ENCODE measurements at places on chromosomes 13 and 19.

DNA sequence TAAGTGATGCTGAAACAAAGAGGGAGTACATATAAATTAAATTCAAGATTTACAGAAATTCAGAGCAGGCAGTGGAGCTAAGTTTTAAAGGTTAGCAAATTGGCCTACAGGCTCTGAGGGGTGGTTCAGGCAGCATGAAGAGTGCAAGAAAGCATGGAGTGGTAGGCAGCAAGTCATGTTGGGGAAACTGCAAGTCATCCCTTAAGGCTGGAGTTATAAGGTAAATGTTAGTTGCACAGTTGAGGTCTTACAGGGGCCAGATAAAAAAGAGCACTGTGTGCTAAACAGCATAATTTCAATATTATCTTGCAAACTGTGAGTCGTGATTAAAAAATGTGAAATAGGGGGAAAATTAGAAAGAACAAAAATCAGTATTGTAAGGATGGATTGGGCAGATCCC is 106.2 kb downstream of the VWA8 start:
- no peak for DNase-seq

DNA sequence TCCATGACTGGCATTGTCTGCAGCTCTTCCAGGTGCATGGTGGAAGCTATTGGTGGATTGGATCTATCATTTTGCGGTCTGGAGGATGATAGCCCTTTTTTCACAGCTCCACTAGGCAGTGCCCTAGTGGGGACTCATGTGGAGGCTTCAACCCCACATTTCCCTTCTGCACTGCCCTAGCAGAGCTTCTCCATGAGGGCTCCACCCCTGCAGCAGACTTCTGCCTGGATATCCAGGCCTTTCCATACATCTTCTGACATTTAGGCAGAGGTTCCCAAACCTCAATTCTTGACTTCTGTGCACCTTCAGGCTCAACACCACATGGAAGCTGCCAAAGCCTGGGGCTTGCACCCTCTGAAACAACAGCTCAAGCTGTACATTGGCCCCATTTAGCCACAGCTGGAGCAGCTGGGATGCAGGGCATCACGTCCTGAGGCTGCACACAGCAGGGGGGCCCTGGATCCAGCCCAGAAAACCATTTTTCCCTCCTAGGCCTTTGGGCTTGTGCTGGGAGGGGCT is 800.2 kb upstream of the MIR17HG start:
- DNase-seq = no peak

DNA sequence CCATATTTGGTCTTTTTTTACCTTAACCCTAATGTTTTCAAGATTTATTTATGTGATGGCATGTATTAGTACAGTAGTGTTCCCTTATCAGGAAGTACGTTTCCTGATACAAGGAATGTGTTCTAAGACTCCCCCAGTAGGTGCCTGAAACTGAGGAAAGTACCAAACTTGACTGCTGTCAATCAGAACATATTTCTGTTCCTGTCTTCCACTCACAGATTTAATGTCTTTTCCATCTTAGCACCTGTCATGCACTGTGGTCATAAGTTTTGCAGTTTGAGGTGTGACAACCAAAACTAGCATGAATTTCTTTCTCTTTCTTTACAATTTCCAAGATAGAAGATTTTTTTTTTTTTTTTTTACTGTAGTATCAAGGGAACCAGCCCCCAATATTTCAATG is 62.9 kb downstream of the LMO7 start:
- DNase-seq = no peak

GRCh38 chr13:102779436-102780159 is 6.0 kb upstream of the TEX30 start:
- DNase-seq = peak; percentile 51

DNA sequence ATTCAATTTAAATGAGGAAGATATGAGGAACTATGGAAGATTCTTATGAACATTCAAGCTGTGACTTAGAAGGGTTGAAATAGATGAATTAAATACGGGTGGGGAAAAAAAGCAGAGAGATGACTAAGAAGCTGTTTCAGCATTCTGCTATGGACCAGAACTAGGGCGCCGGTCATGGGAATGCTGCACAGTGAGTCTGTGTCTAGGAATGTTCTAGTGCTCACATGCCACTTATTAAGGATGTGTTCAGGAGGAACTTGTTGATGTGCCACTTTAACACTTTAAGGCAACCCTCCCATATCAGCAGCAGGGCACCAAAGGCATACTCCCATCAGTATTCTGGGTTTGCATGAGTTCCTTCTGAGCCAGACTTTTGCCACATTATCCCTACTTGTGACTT is 152.1 kb downstream of the POSTN start:
- no peak for DNase-seq

DNA sequence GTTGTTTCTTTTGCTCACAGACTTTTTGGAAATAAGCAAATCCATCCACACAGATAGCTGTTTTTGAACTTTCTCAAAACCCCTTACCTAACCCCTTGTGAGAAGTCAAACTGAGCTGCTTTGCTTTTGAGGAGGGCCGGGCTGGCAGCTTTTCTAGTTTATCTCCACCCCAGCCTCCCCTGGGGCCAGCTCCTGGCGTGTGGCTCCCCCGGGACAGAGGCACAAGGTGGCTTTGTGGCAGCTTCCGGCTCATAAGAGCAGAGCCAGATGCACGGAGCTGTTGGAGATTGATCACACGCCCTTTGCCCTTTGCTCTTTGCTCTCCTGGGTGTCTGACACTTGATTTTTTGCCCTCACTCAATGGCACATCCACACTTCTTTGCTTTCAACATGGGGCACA is 24.9 kb upstream of the RNF113B start:
- no peak for DNase-seq

DNA sequence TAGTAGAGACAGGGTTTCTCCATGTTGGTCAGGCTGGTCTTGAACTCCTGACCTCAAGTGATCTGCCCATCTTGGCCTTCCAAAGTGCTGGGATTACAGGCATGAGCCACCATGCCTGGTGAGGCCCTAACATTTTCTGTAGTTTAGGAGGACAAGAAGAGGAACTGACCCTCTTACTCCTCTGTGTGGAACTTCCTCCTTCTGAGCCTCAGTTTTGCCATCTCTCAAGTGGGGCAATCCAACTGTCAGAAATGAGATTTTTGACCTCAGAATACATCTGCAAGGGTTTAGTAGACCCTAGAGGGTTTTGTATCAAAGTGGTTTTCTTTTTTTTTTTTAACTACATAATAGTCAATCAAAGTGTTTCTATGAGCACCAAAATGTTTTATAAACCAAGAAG is 2.4 kb downstream of the DKKL1 start:
- no peak for DNase-seq

GRCh38 chr13:96821381-96821780 is 172.9 kb downstream of the OXGR1 start:
- DNase-seq = no peak

- DNase-seq = no peak
Observed at GRCh38 chr19:30406220-30407067, 34.3 kb downstream of the ZNF536 start.

DNA sequence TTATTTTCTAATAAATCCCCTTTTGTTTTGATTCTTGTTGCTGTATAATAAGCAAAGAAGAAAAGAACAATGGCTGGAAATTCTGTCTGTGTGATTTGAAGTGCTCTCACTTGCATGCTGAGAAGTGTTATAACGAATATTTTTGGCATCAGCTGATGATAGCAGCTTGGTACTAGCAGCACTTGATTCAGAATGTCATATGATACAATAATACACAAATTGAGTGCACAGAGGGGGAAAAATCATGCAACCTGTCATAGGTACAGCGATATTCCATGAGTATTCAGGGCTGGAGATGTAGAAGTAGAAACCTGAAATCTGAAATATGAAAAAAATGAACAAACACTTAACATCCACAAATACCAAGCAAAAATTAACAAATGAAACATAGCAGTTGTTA is 108.1 kb downstream of the FGF14 start:
- no peak for DNase-seq

DNA sequence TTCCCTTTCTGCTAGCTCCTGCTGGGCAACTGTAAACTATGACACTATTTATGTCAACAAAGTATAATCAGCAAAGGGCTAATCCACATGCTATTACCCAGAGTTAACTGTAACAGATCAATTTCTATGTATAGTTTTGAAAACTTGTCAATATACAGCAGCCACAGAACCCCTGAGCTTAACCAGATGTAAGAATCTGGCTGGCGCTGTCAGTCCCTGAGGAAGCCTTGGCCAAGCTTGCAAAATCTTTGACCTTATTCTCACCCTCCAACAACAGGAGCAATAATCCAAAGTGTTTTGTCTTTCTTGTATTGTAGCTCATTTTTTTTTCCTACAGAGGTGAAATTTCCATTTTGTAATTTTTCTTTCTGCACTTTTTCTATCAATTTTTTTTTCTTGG is 1230.1 kb upstream of the SLC10A2 start:
- no peak for DNase-seq

GRCh38 chr19:9565900-9566705 is 18.2 kb downstream of the ZNF121 start:
- DNase-seq = no peak

GRCh38 chr13:40271271-40271885 is 395.1 kb downstream of the FOXO1 start:
- DNase-seq = peak; percentile 7

DNA sequence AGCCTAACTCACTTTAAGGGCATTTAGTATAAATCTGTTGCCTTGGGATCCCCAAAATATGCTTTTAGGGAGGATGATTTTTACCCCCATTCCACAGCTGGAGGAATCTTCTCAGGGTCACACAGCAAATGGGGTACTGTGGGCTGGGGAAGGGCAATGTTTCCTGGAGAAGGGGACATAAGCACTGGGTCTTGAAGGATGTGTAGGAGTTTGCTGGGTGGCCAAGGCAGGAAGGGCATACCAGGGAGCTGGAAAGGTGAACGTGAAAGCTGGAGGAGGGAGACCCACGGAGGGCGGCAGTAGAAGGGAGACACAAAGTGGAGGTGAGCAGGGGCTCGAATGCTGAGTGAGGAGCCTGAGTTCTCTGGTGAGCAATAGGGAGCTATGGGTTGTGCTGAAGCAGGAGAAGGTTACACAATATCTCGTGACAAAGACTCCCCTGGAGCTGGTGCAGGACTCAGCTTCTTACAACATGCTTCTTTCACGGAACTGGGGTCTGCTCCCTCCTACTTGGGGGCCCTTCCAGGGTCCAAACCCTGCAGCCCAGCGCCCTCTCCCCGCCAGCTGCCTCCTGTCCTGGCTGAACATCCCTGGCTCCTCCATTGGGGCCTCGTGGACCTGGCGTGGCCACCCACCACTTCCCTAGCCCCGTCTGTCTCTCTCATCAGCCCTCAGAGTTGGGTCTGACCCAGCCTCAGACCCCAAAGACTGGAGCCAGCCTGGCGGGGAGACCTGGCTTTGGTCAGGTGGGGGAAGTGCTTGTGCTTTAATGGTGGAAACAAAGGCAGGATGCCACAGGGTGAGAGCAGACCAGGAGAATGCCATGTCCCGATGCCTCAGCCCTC is 11.1 kb downstream of the CILP2 start:
- DNase-seq = no peak

GRCh38 chr13:80011448-80012212 is 329.3 kb downstream of the SPRY2 start:
- DNase-seq = no peak

GRCh38 chr19:30403203-30403985 is 31.2 kb downstream of the ZNF536 start:
- no peak for DNase-seq

DNA sequence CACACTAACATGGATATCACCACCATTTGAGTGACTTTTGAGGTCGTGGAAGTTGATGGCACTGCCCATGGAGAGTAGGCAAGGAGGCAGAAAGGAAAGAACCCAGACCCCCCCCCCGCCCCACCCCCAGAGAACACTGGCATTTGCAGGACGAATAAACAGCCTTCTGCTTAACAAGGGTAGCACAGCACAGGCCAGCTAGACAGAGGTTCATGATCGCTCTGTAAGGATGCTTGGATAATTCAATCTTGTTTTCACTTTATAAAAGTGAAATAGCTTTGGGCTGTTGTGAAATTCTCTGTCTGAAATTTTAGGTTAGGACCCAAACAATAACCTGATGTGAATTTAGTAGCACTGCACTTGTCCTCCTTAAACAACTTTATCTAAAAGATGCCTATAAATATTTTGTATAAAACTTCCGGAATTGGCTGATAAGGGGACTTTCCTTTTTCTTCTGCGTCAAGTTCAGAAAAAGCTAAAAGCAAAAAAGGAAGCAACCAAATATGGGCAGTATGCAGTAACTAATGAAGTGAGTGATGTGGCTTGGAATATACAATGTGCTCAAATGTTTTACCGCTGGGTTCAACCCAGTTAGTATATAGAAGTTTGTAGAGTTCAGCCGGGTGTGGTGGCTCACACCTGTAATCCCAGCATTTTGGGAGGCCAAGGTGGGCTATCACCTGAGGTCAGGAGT is 163.7 kb downstream of the SHISA2 start:
- peak; percentile 69 for DNase-seq

DNA sequence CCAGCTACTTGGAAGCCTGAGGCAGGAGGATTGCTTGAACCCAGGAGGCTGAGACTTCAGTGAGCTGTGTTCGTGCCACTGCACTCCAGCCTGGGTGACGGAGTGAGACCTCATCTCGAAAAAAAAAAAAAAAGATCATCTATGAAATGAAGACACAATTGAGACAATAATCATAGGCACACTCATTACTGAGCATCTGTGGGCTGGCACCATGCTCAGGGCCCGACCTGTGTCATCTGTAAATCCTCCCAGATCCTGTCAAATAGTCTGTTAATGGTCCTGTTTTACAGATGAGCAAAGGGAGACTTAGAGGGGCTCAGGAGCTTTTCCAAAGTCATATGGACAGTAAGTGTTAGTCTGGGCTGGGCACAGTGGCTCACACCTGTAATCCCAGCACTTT is 4.1 kb upstream of the NANOS2 start:
- DNase-seq = no peak

- no peak for DNase-seq
Observed at GRCh38 chr19:33690378-33691029, 68.8 kb downstream of the CHST8 start.

DNA sequence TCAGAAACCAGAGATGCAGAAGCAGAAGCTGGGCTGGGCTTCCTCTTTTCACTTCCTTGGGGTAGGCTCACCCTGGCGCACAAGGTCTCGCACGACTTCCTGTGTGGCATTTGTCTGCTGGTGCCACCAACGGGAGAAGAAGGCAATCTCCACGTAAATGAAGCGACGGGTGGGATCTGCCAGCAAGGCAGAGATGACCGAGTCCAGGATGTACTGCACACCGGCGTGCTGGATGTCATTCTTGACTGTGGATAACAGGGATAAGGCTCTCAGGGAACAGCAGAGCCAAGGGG is 1.3 kb downstream of the MAN2B1 start:
- DNase-seq = peak; percentile 65

DNA sequence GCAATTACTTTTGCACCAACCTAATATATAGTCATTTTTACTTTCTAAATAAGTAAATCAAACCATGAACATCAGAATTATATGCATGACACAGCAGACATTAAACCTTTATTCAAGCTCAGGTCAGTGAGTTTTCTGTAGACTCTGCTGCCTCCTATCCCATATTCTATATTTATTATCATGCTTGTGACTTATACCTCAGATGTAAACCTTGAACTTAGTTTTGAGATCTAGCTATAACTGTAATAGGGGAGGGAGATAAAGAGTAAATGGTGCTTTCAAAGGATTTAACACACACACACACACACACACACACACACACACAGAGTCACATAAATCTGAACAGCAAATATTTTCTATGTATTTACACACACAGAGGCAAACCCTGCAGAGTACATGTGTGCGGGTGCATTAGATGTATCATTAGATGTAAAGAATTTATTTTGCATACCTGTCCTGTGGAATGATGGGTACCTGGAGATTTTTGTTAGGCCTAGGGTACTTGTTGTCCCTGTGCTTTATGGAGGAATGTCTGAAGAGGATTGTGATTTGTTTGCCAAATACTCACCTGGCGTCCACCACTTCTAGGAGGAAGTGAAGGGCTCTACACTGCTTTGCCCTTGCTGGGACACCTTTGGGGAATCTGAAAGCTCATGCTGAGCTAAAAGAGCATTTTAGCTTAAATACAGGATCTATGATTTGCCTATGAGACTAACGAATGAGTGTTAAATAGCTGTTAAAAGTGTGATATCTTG is 521.9 kb downstream of the KLF5 start:
- DNase-seq = no peak
